Naive thymus-derived CD4-positive, alpha-beta T cell (primary cell): ENCODE measurements at places on chromosomes 1 and 21. TPM values are rescaled to one million over a fixed set of nuclear protein-coding genes. Genes with fewer than 3 reads are reported as not detected.

VANGL2 gene
- total RNA-seq, result 0.05 TPM

RORC gene
- total RNA-seq, result 0.46 and 0.70 TPM in 2 replicates

TCP10L gene
- total RNA-seq, result 0.57 TPM

DNA sequence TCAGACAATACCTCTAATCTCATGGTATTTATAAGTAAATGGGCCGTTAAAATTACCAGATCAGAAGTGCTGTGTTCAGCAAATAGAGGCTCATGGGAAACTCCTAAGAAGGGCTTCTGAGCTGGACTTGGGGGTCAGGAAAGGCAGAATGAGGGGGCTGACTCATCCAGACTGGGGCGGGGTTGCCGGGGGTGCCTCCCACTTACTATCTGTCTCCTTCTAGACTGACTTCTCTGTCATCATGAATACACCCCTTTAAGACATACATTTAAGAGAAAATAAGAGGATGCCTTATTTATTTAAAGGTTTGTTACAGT, 96.0 kb upstream of the ERRFI1 start:
- DNase-seq, result no peak

- DNase-seq, result no peak
These were observed 14.0 kb downstream of the H6PD start for GRCh38 chr1:9248341-9249262.

- DNase-seq, result no peak
These were observed 1.7 kb downstream of the KIAA2013 start for GRCh38 chr1:11924334-11925195.

DNA sequence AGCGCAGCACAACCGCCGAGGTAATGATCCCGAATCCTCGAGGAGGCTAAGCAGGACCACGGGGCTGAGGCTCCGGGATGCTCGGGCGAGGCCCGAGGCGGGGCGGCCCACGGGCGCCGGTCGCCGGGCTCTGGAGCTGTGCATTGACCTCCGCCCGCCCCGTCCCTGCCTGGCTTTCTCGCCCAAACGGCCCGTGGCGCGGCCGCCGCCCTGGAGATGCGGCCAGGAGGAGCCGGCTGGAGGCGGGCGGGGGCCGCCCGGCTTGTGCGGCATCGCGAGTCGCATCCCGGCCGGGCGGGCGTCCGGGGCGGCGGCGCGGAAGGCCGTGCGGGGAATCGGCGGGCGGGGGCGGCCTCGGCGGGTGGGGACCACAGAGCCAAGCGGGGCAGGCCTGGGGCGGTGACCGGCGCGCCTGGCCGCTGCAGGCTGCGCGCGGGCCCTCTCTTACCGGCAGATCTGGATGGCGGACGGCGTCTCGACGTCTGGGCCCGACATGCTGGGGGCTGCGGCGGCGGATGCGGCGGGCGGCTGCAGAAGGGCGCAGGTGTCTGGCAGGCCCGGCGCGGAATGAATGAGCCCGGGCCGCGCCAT, 663 bp downstream of the ACOT7 start:
- no peak for DNase-seq
